ENCODE measurements at places on chromosomes 5 and 9. TPM values are rescaled to one million over a fixed set of nuclear protein-coding genes. Genes with fewer than 3 reads are reported as not detected.

AFF4 gene
- 109 TPM for total RNA-seq

PCDHGA7 gene
- 5.1 TPM for total RNA-seq

RELL2 gene
- 5.7 TPM for total RNA-seq

UBE2QL1 gene
- 2.0 TPM for total RNA-seq

ECPAS gene
- total RNA-seq: 128 TPM

ACTBL2 gene
- total RNA-seq: not detected

PKD2L2 gene
- not detected for total RNA-seq

AIF1L gene
- total RNA-seq: 99.8 TPM

ITGA2 gene
- 6.0 TPM for total RNA-seq

MEGF9 gene
- 194 TPM for total RNA-seq

QSOX2 gene
- total RNA-seq: 10.5 TPM

OBP2B gene
- not detected for total RNA-seq

UGT3A2 gene
- not detected for total RNA-seq

SLC6A3 gene
- 0.67 TPM for total RNA-seq

AHRR gene
- 2.1 TPM for total RNA-seq

FGD3 gene
- 6.6 TPM for total RNA-seq

PHF24 gene
- total RNA-seq: 1.6 TPM

PFN3 gene
- not detected for total RNA-seq

NOXA1 gene
- total RNA-seq: 13.5 TPM

SLC12A2 gene
- 53.3 TPM for total RNA-seq

CLINT1 gene
- total RNA-seq: 163 TPM
